ENCODE measurements at places on chromosomes 7 and 10.

GRCh38 chr7:33849971-33850559 lies 55.3 kb upstream of the BMPER start:
- no peak for DNase-seq

DNA sequence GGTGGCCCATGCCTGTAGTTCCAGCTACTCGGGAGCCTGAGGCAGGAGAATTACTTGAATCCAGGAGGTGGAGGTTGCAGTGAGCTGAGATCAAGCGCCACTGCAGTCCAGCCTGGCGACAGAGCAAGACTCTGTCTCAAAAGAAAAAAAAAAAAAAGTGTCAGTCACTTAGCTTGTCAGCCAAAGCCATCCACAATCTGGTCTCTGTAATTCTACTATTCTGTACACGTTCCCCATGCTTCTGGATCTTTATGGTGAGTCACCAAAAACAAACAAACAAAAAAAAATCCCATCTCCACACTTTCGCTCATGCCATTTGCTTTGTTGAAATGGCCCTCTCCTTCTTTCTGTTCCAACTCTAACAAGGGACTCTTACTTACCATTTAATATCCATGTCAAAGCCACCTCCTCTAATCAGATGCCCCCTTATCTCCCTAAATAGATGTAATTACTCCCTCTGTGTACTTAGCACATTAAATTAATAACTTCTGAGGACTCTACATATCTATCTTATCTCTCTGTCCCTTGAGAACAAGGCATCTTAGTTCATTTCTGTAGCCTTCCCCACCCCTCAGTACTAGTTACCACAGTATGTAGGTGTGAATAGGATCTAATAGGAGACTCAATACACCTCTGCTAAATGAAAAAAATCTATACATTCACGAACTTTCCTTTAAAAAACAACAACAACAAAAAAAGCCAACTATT lies 128.4 kb downstream of the ELMO1 start:
- DNase-seq: peak; percentile 29

GRCh38 chr7:95861041-95861440 lies 88.7 kb downstream of the DYNC1I1 start:
- no peak for DNase-seq

GRCh38 chr7:910931-911431 lies 34.6 kb downstream of the GET4 start:
- DNase-seq: no peak

GRCh38 chr10:36171556-36171952 lies 529.5 kb upstream of the FZD8 start:
- peak; percentile 18 for DNase-seq

- no peak for DNase-seq
Measured at GRCh38 chr10:46296641-46297141, 9.9 kb downstream of the ANTXRL start.

- no peak for DNase-seq
Measured at GRCh38 chr7:157814931-157815705, 478.3 kb downstream of the DNAJB6 start.

- no peak for DNase-seq
Measured at GRCh38 chr10:62528441-62528840, 154.3 kb downstream of the ZNF365 start.

DNA sequence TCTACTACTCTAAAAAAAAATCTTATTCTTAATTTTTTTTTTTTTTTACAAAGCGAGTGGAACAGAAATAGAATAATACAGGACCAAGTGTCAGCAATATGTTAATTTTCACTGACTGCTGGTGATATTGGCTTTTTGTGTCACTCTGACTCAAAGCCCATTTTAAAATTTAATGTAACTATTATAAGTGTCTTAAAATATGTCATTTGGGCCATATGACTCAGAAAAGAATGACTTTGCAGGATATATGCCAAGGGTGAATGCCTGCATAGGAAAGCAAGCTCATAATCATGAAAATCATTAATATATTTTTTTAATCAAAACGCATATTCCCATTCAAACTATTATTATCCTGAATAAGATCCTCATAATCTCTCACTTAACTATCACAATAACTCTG lies 149.2 kb downstream of the GNAT3 start:
- DNase-seq: no peak

- DNase-seq: no peak
Measured at GRCh38 chr10:30786131-30786530, 156.6 kb upstream of the LYZL2 start.

DNA sequence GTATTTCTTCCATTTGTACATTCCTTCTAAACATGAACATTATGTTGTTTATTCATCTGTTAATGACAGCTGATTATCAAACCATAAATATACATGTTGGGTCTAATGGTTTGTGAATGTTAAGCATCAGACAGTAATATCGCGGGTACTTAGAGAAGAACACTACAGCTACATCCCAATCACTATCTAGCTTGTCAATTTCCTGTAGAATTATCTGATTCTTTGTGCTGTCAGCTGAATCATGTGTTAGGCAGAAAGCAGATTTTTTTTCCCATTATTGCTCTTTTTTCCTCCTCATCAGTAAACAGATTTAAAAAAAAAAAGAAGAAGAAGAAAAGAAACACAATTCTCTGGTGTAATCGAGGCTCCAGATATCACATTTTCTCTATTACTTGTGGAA lies 183.6 kb upstream of the CTBP2 start:
- no peak for DNase-seq

GRCh38 chr7:131090886-131091692 lies 236.6 kb upstream of the MKLN1 start:
- DNase-seq: peak; percentile 70

- DNase-seq: no peak
Measured at GRCh38 chr7:40923626-40924025, 779.3 kb downstream of the INHBA start.

- no peak for DNase-seq
Measured at GRCh38 chr7:130371046-130371445, 9.2 kb upstream of the CPA1 start.

GRCh38 chr7:55063633-55064032 lies 44.8 kb downstream of the EGFR start:
- DNase-seq: peak; percentile 4

GRCh38 chr10:21083861-21084260 lies 186.8 kb upstream of the NEBL start:
- no peak for DNase-seq

- DNase-seq: no peak
Measured at GRCh38 chr7:50262446-50262845, 42.1 kb upstream of the IKZF1 start.

- no peak for DNase-seq
Measured at GRCh38 chr7:114854369-114854768, 67.5 kb upstream of the MDFIC start.

DNA sequence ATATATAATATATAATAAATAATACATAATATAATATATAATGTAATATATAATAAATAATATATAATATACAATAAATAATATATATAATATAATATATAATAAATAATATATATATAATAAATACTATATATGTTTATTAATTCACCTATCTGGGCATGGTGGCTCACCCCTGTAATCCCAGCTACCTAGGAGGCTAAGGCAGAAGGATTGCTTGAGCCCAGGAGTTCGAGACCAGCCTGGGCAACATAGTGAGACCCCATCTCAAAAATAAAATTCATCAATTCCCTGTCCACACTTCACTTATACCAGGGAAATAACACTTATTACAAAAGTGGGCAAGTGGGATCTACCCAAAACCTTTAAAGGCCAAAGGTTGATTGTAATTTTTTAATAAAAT lies 281.1 kb downstream of the PRPF18 start:
- DNase-seq: no peak

DNA sequence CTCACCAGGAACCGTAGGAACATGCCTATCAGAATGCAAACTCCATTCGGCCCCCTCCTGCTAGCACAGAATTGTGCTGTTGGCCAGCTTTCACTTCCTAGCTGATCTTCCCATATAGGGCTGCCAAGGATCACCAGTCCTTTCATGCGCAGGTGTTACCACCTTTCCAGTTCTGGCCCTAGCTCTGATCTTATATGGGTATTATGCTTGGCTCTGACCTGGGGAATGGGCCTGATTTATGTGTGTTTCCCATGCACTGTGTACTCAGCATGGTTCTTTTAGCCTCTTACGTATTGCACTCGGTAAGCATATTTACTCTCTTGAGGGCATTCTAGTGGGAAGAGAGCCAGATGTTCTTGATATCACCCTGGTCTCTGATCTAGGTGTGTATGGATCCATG lies 11.1 kb downstream of the SLC35G1 start:
- DNase-seq: no peak

- DNase-seq: no peak
Measured at GRCh38 chr7:149882248-149883047, 8.7 kb downstream of the ATP6V0E2 start.

DNA sequence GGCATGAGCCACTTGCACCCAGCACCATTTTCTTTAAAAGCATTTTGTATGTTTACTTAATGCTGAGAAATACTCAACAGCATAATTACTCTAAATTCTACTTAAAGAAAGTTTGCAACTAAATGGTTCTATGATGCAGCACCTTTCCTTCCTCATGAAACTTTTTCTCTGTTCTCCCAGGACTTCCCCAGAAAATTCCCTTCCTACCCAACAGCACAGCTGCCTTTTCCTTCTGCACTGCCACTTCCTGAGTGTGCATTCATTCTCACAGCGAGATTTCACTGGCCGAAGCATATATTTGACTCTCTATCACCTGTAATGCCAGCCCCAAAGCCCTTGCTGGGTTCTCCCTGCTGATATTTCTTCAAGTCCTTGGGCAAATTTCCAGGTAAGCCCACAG lies 41.5 kb upstream of the DGKI start:
- no peak for DNase-seq

DNA sequence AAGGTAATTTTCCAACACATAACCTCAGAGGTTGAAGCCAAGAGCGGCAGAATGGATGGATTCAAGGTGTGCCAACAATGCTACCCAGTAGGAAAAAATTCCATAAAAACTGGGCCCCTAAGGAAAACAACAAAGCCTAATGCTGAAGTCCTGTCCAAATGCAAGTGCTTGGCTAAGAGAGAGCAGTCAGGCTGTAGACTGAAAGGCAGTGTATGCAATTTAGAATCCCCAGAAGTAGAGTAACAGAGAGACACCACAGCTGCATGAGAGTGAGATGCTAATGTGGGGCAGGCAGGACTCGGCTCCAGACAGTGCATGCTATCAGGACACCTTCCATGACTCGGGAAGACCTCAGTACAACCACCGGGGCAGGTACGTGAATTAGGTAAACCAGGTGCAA lies 124.5 kb downstream of the ZFAND4 start:
- DNase-seq: no peak

- no peak for DNase-seq
Measured at GRCh38 chr10:133411523-133412380, 12.7 kb downstream of the SPRN start.

GRCh38 chr10:132247943-132248342 lies 59.8 kb downstream of the STK32C start:
- no peak for DNase-seq

DNA sequence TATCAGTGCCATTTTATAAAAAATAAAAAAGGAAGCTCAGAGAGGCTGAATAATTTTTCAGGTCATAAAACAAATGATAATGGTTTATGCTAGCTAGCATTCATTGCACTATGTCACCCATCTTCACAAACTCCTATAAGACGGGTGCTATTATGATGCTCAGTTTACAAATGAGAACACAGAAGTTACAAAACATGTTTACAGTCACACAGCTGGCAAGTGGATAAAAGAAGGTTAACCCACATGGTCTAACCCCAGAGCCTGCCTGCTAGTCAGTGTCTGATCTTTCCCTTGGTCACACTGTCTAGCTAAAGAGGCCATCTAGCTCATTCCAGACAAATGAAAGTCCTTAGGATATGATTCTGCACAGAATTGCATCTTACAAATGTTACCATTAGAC lies 39.4 kb downstream of the SLC16A9 start:
- no peak for DNase-seq

DNA sequence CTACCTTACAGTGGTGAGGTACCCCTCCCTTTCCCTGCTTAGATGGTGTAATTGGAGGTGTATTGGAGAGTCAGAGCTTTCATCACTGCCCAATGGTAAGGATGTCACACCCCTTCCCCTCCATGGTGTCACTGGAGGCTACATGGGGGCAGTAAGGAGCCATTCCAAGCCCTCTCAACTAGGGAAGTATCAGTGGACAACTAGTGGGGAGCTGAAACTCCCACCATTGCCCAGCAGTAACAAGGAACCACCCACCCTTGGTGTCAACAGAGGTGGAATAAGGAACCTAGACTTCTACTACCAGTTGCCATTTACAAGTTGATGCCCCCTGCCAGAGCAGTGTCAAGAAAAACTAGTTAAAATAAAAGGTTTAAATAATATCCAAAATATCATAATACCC lies 2.8 kb upstream of the HIBADH start:
- no peak for DNase-seq

GRCh38 chr7:18419456-18419855 lies 76.1 kb upstream of the HDAC9 start:
- DNase-seq: no peak

DNA sequence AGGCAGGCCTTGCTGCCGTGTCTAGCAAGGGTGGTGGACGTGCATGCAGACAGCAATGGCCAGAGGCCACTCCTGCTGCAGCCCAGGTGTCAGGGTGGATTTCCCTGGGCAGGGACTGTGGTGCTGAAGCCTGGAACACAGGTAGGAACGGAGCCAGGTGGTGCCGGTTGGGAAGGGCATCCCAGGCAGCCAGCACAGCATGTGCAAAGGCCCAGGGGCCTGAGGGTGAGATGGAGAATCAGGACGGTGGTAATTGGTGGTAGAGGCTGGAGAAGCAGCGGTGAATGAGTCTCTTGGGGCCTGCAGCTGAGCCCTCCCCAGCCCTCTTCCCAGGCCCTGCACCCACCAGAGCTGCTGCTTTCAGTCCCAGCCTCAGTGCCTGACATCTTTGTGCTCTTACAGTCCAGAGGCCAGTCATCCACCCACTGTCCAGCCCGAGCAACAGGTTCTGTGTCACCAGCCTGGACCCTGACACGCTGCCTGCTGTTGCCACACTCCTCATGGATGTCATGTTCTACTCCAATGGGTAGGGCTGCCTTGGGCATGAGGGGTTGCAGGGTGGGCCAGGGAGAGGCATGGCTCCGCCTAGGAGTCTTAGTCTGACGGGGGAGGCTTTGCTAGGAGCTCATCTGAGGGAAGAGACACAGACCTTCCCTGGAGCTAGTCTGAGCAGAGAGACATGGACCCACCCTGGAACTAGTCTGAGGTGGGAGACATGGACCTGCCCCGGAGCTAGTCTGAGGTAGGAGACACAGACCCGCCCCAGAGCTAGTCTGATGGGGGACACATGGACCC lies 54.3 kb downstream of the CASTOR2 start:
- no peak for DNase-seq

GRCh38 chr10:91420868-91421267 lies 10.7 kb downstream of the HECTD2 start:
- peak; percentile 19 for DNase-seq

DNA sequence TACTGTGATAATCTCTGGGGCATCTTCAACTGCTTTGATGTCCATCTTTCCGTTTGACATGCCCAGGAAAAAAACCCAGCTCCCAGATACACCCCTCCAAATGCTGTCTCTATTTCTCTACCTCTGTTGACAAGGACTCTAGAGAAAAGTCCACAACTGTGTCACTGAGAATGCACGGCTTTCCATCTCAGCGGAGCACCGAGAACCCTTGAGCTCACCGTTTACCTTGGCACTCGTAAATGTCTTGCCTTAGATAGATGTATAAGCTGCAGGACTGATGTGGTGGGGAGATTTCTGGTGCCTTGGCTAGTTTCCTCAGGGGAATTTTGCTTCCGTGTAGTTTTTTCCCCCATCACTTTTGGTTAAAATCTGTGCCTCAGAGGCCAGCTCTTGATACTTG lies 7.4 kb upstream of the MAPK8 start:
- no peak for DNase-seq

All from mesendoderm (in vitro differentiated cells).